ENCODE measurements at places on chromosomes 6 and 20. TPM values are rescaled to one million over a fixed set of nuclear protein-coding genes. Genes with fewer than 3 reads are reported as not detected.

Gene SLC22A23
- 61.5 TPM for total RNA-seq

Gene MYL9
- total RNA-seq = 74.3 TPM

Gene MPIG6B
- total RNA-seq = 0.57 TPM

Gene PAQR8
- 81.4 TPM for total RNA-seq

Gene EMILIN3
- total RNA-seq = 0.23 TPM

Gene TRIM15
- 73.2 TPM for total RNA-seq

Gene ERVFRD-1
- 0.19 TPM for total RNA-seq

Gene CCDC170
- total RNA-seq = 0.87 TPM

Gene TSPO2
- not detected for total RNA-seq

Gene MACROD2
- 6.4 TPM for total RNA-seq

Gene OLIG3
- total RNA-seq = not detected

Gene SUPT3H
- total RNA-seq = 3.5 TPM

Gene BACH2
- 1.2 TPM for total RNA-seq

Gene CRISP2
- total RNA-seq = not detected

Gene PNLDC1
- total RNA-seq = not detected

Gene SAMD10
- total RNA-seq = 3.8 TPM

Gene IRF4
- 2.8 TPM for total RNA-seq

Gene RIPOR3
- 13.4 TPM for total RNA-seq

Gene FERMT1
- 17.4 TPM for total RNA-seq

Gene TRIM40
- 19.8 TPM for total RNA-seq

Gene BIRC7
- total RNA-seq = not detected

Gene BNIP5
- 17.4 TPM for total RNA-seq

Gene BPIFB4
- not detected for total RNA-seq

Gene ZNF335
- 19.1 TPM for total RNA-seq

Gene DOK5
- total RNA-seq = 2.3 TPM

Gene GJA10
- total RNA-seq = not detected

Gene TMEM14A
- total RNA-seq = 18.5 TPM

Gene NNAT
- 0.32 TPM for total RNA-seq

Gene MRPS18A
- total RNA-seq = 61.9 TPM

Gene KCNK16
- total RNA-seq = not detected

Gene LIME1
- total RNA-seq = 10.4 TPM

Gene TFAP2A
- total RNA-seq = 0.53 TPM

Gene LRRN4
- total RNA-seq = not detected

Gene UBE2J1
- 42.2 TPM for total RNA-seq

Gene GPX5
- not detected for total RNA-seq

Gene FAM83C
- total RNA-seq = 0.41 TPM

Gene TSHZ2
- 17.8 TPM for total RNA-seq

Gene WFDC10B
- total RNA-seq = not detected

Gene POPDC3
- not detected for total RNA-seq

Gene LST1
- total RNA-seq = 3.9 TPM

Gene PROCR
- 15.0 TPM for total RNA-seq

Gene HLA-DQB2
- total RNA-seq = not detected

Gene CST5
- not detected for total RNA-seq

Gene PAK5
- total RNA-seq = 0.13 TPM

All from mucosa of descending colon (tissue), 3 donors.